ENCODE measurements at places on chromosomes 16 and 17. TPM values are rescaled to one million over a fixed set of nuclear protein-coding genes. Genes with fewer than 3 reads are reported as not detected.

SLC16A6 gene
- 3.6 TPM for total RNA-seq

TEKT5 gene
- 0.57 TPM for total RNA-seq

GAS2L2 gene
- total RNA-seq: not detected

BTBD17 gene
- total RNA-seq: not detected

TP53TG3 gene
- not detected for total RNA-seq

CHST4 gene
- total RNA-seq: not detected
